Amniotic stem cell (primary cell): ENCODE measurements at places on chromosomes 5 and 9.

DNA sequence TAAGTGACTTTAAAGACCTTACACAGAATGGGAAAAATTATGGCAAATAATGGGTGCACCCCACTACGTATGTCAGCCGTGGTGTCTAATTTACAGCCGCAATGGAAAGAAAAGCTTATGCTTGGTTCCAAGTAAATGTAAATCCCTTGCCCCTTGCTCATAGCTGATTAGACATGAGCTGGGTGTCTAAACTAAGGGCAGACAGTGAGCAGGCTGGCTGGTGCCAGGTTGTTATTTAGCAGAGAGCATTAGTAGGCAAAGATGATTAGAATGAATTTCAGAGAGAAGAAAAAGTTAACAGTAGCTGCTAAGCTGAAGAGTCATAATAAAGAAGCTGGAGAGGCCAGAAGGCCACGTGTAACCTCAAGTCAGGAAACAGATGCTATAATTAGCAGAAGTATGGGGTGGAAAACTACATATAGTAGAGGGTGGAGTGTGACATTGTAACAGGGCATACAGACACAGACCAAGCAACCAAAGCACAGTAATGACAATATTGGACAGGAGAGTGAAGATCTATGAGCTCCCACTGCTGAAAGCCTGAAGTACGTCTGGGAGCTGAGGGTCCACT is 257.7 kb downstream of the MCTP1 start:
- no peak for DNase-seq

- no peak for DNase-seq
Measured at GRCh38 chr5:113675166-113675565, 161.7 kb downstream of the YTHDC2 start.

DNA sequence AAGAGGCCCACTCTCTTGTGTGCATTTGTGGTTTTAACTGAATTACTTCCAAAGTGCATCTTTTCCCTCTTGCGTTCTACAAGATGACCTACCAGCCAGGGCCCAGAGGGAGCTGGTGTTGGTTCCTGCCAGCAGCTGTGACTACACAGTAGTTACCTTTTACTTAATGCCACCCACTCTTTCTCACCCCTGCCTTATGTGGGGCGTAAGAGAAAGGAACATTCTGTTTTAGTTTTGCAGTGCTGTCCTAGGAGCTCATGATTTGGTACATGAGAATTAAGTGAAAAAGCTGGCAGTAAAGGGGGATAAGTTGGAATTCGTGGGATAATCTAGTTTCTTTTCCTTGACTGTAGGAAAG is 45.4 kb downstream of the RCL1 start:
- DNase-seq: no peak

DNA sequence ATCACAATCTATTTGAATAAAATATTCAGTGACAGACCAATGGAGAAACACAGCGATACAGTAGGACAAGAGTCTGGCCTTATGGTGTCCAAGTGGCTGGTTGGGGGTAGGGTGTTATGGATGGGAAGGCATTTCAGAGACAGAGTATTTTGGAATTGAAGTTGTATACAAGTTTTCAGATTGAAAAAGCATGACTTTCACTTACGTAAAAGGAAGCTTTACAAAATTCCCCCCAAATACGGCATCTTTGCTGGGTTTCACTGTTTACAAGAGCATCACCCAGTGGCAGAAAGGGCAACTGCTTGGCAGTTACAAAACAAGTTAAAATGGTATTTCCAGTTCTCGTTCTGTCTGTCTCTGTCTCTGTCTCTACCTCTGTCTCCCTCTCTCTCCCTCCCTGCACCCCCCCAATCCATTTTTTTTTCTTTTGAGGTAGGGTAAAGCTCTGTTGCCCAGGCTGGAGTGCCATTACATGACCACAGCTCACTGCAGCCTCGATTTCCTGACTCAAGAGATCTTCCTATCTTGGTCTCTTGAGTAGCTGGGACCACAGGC is 86.2 kb downstream of the PTPN3 start:
- DNase-seq: no peak

GRCh38 chr9:121634329-121635261 is 16.8 kb upstream of the DAB2IP start:
- no peak for DNase-seq

- DNase-seq: no peak
Measured at GRCh38 chr5:123440456-123441181, 17.4 kb upstream of the CEP120 start.

DNA sequence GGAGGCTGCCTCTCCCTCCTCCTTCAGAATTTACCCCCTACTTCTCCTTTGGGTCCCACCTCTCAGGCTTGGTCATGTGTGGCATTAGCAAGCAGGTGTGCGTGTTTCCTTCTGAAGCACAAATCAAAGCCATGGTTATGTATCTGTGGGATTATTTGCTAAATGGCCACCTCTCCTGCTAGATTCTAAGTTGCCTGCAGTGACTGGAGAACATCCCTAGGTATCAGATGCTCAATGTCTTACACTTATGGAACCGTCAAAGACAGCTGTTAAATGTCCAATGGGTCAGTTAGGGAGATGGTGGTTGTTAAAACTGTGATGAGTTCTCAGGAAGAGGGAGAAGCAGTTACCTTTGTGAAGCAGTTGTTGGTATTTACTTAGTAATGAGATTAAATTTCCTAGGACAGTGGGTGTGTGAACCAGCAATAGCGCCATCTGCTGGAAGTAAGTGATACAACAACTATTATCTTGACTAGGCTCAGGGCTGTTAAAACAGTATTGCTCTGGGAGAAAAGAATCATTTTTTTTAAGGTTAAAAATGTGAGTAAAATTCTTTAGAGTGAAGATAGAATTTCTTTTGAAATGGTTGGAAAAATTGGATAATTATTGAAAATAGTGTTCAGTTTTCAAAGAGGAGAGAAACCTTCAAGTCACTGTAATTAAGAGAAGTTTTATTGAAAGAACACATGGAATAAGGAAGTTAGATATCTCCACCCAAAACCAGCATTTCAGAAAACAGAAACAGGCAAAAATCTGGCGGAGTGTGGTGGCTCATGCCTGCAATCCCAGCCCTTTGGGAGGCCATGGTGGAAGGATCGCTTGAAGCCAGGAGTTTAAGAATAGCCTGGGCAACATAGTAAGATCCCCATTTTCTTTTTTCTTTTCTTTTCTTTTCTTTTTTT is 71.3 kb downstream of the TMC1 start:
- no peak for DNase-seq

GRCh38 chr9:14214065-14214684 is 99.8 kb downstream of the NFIB start:
- DNase-seq: no peak

GRCh38 chr5:132444061-132444460 is 46.5 kb downstream of the IRF1 start:
- DNase-seq: no peak

GRCh38 chr5:130955041-130955440 is 210.0 kb downstream of the HINT1 start:
- no peak for DNase-seq

DNA sequence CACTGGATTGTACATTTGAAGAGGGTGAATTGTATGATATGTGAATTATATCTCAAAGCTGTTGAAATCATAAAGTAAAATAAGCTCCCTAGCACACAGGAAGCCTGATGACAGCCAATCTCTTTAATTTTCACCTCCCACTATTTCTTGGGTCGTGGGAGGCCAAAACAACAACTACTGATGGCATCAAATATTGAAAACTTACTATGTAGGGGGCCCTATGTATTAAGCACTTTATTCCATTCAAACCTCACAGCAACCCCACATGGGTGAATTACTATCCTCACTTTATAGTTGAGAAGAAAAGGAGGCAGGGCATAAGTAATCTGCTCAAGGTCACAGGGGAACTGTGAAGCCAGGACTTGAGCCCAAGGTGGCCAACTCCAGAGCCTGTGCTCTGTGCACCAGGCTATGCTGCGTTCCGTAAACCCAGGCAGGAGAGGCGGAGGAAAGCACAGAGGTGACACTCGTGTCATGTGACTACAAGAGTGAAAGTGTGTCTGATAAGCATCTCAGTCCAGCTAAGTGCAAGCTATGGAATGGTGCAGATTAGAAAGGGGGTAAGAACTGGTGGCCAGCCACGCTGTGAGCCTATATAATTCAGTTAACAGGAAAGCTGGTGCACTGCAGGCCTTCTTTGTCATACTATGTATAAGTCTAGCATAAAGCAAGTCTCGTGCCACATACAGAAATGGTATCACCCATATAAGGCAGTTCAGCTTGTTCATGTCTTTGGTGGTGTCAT is 221.0 kb downstream of the DCP2 start:
- no peak for DNase-seq

DNA sequence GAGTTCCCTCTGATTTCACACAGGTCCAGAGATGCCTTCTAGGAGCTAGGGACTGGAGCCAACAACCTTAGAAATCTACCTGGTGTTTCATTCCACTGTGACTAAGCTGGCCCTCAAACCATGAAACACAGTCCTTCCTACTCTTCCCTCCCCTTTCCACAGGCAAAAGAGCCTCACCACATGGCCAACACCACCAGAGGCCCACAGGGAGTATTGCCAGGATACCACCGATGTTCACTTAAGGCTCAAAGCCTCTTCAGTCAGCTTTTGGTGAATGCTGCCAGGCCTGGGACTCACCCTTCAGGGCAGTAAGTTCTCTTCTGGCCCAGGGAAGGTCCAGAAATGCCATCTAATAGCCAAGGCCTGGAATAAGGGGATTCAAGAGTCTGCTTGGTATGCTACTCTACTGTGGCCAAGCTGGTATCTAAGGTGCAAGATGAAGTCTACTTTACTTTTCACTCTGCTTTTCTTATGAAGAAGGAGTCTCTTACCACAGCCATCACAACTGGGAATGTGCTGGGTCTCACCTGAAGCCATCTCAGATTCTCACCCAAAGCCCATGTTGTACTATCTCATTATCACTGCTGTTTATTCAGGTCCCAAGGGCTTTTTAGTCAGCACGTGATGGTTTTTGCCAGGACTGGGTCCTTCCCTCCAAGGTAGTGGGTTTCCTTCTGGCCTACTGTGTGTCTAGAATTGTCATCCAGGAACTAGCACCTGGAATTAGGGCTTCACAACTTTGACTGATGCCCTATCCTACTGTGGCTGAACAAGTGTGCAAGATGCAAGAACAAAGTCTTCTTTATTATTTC is 1018.4 kb downstream of the TAF11L14 start:
- no peak for DNase-seq

GRCh38 chr9:89661391-89661949 is 56.7 kb downstream of the GADD45G start:
- DNase-seq: no peak
